ENCODE measurements at places on chromosomes 11 and 22.
A peak's percentile ranks its signal among the peaks of the same experiment; 100 is the strongest.

GRCh38 chr11:1194231-1194976 is 28.5 kb upstream of the MUC5B start:
- DNase-seq = no peak

GRCh38 chr11:48270621-48271020 is 7.0 kb downstream of the OR4X1 start:
- DNase-seq = no peak

GRCh38 chr11:111264646-111265045 is 19.1 kb downstream of the POU2AF2 start:
- DNase-seq = no peak

DNA sequence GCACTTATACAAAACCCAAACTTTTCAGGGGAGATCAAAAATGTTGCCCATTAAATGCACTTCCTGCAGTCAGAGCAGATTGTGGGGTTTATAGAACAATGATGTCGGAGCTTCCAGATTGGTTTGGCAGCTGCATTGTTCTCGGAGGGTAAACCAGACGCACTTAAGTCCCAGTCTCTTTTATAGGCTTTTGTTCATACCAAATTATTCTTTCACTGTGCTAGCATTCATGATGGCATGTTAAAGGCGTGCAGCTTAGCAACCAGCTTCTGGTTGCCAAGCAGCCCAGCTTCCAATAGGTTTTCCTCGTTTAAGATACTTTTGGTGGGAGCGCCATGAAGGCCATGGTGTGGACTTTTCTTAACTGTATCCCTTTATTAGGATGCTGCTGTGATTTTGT is 40.9 kb downstream of the ZC3H12C start:
- DNase-seq = no peak

DNA sequence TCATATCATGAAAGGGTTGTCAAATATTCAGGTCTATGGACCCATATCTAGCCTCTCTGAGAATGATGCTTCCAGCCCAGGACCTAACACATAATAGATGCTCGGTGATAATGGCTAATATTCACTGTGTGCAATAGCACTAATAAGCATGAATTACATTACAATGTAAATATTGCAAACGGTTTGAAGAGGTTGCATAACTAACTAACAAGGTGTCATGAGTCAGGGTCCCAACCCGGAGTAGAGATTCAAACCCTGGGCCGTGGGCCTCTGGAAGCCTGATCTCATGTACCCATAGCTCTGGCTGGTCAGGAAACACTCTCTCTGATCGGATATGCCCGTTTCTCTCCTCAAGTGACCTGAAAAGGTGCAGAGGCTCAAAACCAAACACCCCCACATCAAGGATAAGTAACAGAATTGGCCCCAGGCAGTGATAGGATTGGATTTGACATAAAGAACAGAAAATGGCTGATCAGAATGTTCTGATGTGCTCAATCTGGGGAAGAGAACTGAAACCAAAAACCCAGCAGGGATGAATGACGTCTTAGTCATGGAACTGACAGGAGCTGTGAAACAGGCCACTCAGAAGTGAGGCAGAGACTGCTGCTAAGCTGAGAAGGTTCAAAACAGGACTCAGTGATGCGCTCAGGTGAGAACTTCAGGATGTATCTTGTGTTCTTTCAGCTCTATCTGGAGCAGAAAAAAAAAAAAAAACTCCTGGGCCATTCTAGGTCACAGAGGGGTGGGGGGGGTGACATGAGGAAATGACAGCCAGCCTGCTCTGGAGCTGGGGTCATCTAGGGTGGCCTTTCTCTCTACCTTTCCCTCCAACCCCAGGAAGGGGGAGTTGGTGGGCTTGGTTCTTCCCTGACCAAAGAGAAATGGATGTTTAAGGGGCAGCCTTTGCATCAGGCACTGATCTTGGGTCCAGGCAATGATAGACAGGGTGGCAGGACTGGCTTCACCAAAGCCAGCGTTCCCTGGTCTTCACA is 6.6 kb upstream of the KCTD17 start:
- no peak for DNase-seq

DNA sequence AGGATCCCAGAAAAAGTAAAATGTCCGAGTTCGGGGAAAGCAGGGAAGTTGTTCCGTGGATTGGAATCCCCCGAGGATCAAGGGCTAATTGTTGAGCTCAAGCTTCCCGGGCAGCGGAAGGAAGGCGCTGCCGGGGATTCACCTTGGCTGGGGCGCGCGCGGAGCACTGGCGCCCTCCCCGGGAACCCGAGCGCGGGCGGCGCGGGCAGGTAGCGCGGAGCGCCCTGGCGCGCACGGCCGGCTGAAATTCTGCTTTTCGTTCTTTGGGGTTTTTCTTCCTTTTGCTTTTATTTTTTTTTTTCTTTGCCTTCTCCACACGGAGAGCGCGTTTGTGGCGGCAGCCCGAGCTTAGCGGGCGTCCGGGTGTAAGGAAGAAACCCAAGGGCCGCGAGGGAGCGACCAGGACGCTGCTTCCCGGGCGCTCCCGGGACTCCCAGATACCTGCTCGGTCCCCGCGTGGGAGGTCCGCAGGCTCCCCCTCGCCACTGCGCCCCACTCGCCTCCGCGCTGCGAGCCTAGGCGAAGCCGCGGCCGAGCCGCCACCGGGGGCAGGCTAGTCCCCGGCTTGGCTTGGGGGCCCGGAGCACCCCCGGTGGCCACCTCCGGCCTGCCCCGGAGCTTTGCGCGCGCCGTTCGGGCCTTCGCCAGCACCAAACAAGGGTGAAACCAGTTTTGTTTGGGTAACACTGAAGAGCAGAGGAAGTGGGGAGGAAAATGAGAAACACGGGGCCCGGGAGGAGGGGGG is 4.8 kb upstream of the IGF2 start:
- DNase-seq = no peak

DNA sequence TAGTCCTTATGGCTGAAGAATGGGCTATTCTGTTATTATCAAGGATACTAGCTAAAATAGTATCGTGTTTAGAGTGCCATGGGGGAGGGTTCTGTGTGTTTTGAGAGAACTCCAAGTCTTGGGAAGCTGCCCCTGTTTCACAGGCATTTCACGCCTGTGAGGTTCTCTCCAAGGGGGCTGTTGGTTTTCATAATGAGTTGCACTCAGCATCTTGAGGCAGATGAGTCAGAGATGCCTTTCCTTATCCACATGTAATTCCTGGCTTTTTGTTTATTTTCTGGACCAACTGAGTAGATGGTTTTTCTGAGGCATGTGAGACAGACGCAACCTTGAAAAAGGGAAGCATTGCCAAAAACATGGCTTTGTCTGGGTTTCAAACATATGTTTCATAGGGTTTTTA is 203.7 kb downstream of the ARHGAP42 start:
- peak; percentile 90 for DNase-seq

- DNase-seq = no peak
Observed at GRCh38 chr11:17613983-17614382, 66.9 kb downstream of the OTOG start.

DNA sequence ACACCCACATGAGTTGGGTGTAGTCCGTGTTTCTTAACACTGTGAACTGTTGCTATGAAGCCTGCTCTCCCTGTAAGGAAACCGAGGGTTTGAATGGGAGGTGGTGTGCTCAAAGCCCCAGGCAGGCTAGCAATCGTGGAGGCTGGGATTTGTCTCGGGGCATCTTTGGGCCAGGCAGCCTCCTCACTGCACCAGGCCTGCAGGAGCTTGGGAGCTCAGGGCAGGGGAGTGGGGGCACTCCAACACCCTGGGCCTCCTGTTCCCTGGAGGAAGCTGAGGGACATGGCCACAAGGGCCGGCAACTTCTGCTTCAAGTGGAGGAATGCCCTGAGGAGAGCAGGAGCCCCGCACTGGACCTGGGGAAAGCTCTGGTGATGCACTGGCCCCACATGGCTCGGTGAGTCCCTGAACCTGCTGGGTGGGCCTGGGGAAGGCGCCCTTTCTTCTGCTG is 164.7 kb upstream of the B3GAT1 start:
- no peak for DNase-seq

Data from EL (cell line).